Type B pancreatic cell (in vitro differentiated cells): ENCODE measurements at places on chromosomes 6 and 20.

- no peak for DNase-seq
Observed at GRCh38 chr6:10510592-10511367, 10.4 kb upstream of the GCNT2 start.

GRCh38 chr20:57498425-57499400, 26.2 kb downstream of the CTCFL start:
- no peak for DNase-seq

- DNase-seq: no peak
Observed at GRCh38 chr6:111791415-111791814, 81.8 kb downstream of the FYN start.

- DNase-seq: no peak
Observed at GRCh38 chr6:117459204-117459944, 23.1 kb upstream of the DCBLD1 start.

GRCh38 chr20:48455651-48456365, 372.0 kb downstream of the PREX1 start:
- no peak for DNase-seq

DNA sequence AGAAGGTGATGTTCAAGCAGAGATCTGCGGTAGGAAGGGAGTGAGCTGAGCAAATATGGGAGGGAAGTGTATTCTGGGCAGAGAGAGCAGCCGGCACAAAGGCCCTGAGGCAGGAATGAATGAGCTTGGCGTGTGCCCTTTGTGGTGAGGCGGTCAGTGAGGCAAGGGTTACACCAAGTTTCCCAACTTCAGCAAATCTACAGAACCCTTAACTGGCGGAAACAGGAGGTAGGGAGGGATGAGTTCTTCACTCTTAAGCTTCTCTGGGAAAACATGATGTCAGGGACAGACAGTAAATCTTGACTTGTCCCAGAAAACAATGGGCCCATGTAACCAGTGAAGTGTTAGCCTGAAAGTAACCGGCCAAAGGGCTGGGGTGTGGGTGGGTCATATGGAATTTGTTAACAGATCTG, 97.1 kb upstream of the PTPN1 start:
- no peak for DNase-seq

DNA sequence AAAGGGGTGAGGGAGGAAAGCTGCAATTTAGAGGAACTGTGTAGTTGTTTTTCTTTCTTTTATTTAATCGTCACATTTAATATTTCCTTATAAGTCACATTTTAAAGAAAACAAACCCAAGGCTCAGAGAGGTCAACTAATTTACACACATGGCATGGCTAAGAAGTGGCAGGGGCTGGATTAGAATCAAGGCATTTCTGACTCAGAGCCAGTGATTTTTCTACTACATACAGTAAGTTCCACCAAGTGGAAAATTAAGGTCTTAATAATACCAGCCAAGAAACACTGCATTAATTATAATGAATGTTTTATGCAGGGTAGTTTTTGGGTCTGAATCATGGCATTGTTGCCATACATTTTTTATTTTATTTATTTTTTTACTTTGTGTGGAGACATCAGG, 607.7 kb upstream of the CITED2 start:
- DNase-seq: no peak

GRCh38 chr6:33424855-33425667, 5.2 kb downstream of the SYNGAP1 start:
- DNase-seq: no peak

DNA sequence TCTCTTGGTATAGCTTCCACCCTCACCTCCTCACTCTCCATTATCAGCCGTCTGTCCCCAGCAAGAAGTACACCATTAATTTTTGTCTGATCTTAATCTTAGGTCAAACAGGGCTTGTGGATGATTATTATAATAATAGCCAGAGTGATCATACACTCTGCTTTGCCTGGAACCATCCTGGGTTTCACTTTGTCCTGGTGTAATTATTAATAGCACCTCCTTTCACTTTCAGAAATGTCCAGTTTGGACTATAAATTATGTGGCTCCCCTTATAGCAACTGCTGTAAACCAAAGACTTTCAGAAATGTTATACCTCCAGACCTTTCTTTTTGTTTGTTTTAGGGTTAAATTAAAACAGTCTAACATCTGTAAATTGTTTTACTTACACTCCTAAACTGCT, 951 bp upstream of the TRIM31 start:
- DNase-seq: no peak

DNA sequence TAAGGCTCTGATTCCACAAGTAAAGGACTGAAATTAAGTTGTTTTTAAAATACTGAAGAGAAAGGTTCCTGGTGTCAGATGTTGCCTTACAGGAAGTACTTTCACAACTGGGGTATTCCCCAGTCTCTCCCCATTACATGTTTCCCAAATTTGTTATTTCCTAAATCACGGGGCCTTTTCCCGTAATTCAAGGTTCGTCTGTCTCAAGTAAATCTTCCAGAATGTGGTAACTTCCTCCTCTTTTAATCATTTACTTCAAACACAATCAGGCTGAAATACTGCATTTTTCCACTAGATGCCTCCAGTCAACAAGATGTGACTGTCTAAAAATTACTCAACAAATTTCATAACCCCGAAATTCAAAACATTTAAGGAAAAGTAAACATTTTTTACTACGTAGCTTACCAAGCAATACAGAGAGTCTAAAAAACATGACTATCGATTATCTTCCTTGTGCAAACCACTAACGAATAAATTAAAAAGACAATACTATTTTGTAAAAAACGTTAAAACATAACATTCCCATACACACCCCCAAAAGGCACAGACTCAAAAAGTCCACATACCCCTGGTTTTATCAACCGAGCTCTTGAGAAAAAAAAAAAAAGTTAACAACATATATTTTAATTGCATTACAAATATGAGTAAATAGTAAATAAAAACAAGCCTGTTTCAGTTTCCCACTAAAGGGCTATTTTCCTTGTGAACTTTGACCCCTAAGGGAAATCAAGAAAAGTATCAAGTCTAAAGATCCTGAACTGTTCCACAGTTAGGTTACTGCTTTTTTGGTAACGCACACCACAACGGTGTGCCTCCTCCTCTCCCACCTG, 1.7 kb downstream of the SOD2 start:
- no peak for DNase-seq

GRCh38 chr6:19991176-19991575, 154.0 kb downstream of the ID4 start:
- DNase-seq: no peak

- no peak for DNase-seq
Observed at GRCh38 chr6:39228111-39228971, 934 bp downstream of the KCNK5 start.

DNA sequence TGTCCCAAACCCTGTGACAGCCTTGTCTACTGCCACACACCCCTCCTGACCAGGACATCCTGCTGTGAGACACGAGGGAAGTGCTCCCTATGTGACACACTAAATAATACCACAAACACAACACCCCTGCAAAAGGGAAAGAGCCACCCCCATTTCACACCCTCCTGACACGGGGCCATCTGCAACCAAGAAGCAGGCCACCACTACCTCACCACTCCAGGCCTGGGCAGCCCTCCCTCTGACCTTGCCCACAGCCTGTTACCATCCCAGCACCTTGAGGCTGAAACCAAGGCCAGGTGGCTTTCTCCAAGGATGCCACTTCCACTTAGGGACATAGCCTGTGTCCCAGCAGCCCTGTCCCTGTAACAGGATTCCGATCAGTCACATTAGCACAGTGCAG, 68.2 kb downstream of the NINL start:
- DNase-seq: no peak

- DNase-seq: no peak
Observed at GRCh38 chr6:15025446-15025845, 220.4 kb upstream of the JARID2 start.

- DNase-seq: no peak
Observed at GRCh38 chr20:22690000-22690399, 105.6 kb upstream of the FOXA2 start.

DNA sequence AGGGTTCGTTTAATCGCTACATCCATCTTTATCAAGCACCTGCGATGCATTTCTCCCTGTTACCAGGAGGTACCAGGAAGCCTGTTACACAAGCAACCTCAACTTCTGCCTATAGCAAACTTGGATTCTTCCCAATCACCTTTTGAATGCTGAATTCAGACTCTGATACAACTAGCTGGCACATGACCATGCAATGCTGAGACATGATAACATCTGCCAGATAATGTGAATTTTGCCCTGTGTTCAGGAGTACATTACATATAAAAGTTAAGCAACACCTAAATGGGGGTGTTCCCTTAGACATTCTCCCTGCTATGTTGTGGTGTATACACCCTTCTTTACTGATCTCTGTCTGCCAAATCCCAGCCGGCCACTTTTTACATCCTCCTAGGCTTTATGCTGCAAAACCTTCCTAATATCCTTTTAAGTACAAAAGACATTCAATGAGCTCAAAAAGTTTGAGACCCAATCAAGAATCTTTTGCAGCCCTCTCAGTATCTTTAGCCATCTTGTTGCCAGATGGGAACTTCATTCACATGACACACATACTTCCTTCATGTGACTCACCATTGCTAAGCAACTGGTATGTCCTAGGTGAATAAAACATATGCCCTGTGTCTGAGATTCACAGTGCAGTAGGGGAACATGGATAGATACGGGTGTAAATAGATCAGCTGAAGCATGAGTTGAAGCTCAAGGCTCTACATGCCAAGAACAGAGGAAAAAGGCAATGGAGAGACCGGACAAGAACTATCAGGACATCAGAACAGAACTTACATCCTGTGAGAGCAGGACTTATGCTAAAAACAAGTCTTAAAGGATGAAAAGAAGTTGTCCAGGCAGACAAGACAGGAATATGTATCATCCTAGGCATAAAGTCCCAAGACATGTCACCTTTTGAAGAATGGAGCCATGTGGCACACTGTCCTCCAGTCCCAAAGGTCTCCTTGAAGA, 84.3 kb downstream of the ZHX3 start:
- DNase-seq: no peak

DNA sequence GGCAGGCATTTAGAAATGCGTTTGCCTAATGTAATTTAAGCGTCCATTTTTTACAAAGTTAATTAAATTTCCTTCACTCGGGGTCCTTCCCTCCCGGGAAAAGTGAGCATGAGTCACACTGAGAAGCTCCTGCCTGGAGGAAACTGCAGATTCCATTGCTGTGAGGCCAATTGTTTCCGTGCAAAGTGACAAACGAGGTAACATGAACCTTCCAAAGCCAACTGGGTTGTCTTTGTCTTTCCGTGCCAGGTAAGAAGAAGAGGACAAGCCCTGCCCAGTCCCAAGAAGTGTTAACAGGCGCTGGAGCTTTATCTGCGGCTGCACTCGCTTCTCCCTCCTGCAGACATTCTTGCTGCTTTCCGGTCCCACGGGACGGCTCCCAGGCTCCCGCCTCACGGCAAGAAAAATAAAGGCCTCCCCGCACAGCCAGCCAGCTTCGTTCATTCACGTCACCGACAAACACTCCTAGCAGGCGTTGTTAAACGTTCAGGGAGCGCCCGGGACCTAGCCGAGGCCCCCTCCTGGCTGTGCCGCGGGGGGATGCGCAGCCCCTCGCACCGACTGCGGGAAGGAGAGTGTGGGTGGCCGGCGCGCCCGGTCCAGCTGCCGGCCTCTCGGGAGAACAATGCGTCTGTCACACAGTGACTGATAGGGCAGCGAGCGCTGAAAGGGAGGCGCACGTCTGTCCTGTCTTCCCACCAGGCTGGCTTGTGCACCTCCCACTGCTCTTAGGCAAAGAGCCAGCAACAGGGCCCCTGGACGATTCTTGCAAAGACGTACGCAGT, 61.5 kb upstream of the HDDC2 start:
- peak; percentile 74 for DNase-seq
